ENCODE measurements at places on chromosomes 13 and 19. TPM values are rescaled to one million over a fixed set of nuclear protein-coding genes. Genes with fewer than 3 reads are reported as not detected.

ZNF441 gene
- total RNA-seq = not detected

INSL3 gene
- total RNA-seq = 0.37 TPM

ZNF563 gene
- not detected for total RNA-seq

MBD3L2 gene
- total RNA-seq = not detected

ZNF99 gene
- not detected for total RNA-seq

PLPPR3 gene
- total RNA-seq = 5.6 TPM

FCAR gene
- not detected for total RNA-seq

CDC42EP5 gene
- 0.18 TPM for total RNA-seq

KLK12 gene
- total RNA-seq = not detected

KCNJ14 gene
- total RNA-seq = 1.7 TPM

SBK3 gene
- total RNA-seq = 0.44 TPM

ZNF829 gene
- 0.45 TPM for total RNA-seq

PSG6 gene
- total RNA-seq = not detected

TYROBP gene
- total RNA-seq = not detected

CRB3 gene
- 5.4 TPM for total RNA-seq

DOHH gene
- total RNA-seq = 8.5 TPM

ZNF493 gene
- not detected for total RNA-seq

ZNF154 gene
- not detected for total RNA-seq

ARRDC5 gene
- not detected for total RNA-seq

PRRG2 gene
- total RNA-seq = 0.94 TPM

ZNF302 gene
- total RNA-seq = 18.2 TPM

SHISA7 gene
- total RNA-seq = not detected

KLK6 gene
- 1.1 TPM for total RNA-seq

DLEU7 gene
- total RNA-seq = not detected

GNG7 gene
- 0.06 TPM for total RNA-seq

LRFN3 gene
- 24.1 TPM for total RNA-seq

CYP4F2 gene
- total RNA-seq = not detected

CGB1 gene
- total RNA-seq = not detected

C1QTNF9B gene
- not detected for total RNA-seq

GDF15 gene
- total RNA-seq = 30.4 TPM

APOC4 gene
- not detected for total RNA-seq

PDE4A gene
- 5.3 TPM for total RNA-seq

ZIC5 gene
- total RNA-seq = 2.6 TPM

ATP12A gene
- total RNA-seq = 0.06 TPM

HNRNPA1L2 gene
- total RNA-seq = 8.0 TPM

PCID2 gene
- total RNA-seq = 43.7 TPM

SHD gene
- total RNA-seq = not detected

C19orf73 gene
- total RNA-seq = 1.8 TPM

GARIN5B gene
- total RNA-seq = 0.42 TPM

PCDH17 gene
- not detected for total RNA-seq

ADM5 gene
- 6.1 TPM for total RNA-seq

Data from A549 treated with ZK216348 at 1 μM for 4 hours (cell line).